AG09319 (cell line): ENCODE measurements at places on chromosomes 4 and X.

GRCh38 chr4:94507708-94508107 lies 56.0 kb downstream of the PDLIM5 start:
- DNase-seq = no peak

DNA sequence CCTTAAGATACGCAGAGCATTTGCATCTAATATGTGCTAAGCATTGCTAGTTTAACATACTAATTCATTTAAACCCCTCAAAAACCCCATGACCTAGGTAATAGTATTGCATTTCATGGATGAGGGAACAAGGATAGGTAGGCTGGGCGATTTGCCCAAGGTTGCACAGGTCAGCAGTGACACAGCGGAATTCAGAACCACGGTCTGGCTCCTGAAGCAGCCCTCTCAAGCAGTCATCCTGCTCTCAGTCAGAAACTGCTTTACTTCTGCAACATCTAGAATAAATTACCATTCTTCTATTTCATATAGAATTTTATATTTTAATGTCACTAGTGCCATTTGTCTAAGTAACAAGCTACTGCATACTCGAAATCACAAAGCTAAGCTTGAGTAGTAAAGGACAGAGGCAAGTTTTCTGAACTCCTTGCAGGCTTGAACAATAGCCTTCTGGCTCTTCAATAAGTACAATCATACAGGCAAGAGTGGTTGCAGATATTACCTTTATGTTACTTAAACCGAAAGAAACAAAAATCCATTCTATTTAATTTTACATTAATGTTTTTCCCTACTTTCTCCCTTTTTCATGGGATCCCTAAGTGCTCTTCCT lies 555 bp upstream of the SPP1 start:
- DNase-seq = no peak

DNA sequence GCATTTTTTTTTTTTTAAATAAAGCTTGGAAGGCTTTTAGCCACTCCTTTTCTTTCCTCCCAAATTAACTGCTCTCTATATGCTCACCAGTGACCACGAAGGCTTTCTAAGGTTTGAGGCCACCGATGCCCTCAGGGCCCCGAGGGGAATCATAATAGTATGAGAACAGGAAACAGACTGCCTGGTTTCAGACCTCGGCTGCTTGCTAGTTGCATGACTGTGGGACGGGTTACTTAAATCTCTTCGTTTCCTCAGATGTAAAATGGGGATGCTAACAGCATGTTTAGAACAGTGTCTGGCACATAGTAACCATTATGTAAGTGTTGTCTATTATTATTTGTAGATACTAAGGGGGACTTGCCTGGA lies 3.6 kb downstream of the LINC00632 start:
- DNase-seq = no peak

GRCh38 chr4:166839615-166840251 lies 394.6 kb downstream of the SPOCK3 start:
- DNase-seq = no peak
